ENCODE measurements at places on chromosomes 4 and X.

DNA sequence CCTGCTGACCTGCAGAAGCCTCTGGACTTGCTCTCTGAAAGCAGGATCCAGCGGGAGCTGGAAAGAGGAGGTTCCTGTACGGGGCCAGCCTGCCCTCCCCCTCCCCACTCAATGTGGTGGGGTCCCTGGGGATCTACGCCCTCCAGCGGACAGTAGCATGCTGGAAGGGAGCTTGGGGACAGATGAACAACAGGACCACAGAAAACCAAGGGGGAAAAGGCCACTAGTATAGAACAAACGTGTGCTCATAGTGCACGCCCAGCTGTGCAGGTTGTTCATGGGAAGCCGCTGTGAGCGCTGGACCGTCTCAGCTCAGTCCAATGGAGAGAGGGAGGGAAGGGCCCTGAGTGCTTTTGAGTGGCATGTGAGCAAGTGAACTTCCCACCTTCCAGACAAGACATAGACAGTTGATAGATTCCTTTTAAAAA is 15.8 kb downstream of the HMX1 start:
- H3K36me3 ChIP-seq: no peaks in the 10 kb centered on the region
- H3K27ac ChIP-seq: no peak overlapping the region
- no peak overlapping the region for H3K4me3 ChIP-seq
- peaks cover 5% of the 10 kb centered on the region for H3K4me1 ChIP-seq
- DNase-seq: no peak

- H3K27me3 ChIP-seq: no peaks in the 10 kb centered on the region
- no peaks in the 10 kb centered on the region for H3K36me3 ChIP-seq
- H3K4me1 ChIP-seq: no peaks in the 10 kb centered on the region
- DNase-seq: no peak
Measured at GRCh38 chrX:74814681-74815080, 110.6 kb downstream of the NEXMIF start.

DNA sequence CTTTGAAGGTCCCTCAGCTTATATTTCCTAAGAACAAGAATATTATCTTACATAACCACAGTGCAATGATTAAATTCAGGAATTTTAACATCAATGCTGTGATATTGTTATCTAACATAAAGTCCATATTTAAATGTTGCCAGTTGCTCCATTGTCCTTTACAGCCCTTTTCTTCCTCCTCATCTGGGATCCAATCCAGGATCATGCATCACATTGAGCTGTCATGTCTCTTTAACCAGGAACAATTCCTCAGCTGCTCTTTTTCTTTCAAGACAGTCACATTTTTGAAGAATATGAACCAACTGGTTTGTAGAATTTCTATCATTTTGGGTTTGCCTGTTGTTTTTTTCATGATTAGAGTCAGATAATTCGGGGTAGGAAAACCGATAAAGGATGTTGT is 12.0 kb downstream of the TMSB4X start:
- H3K36me3 ChIP-seq: no peaks in the 10 kb centered on the region
- peaks cover 43% of the 10 kb centered on the region for H3K4me1 ChIP-seq
- DNase-seq: no peak
- H3K4me3 ChIP-seq: no peak overlapping the region
- no peak overlapping the region for H3K27ac ChIP-seq
- no peaks in the 10 kb centered on the region for H3K27me3 ChIP-seq

GRCh38 chr4:87933337-87933736 is 42.2 kb upstream of the SPP1 start:
- no peak overlapping the region for H3K27ac ChIP-seq
- H3K4me3 ChIP-seq: no peak overlapping the region
- no peaks in the 10 kb centered on the region for H3K27me3 ChIP-seq
- no peaks in the 10 kb centered on the region for H3K36me3 ChIP-seq
- no peak for DNase-seq

GRCh38 chr4:48538358-48538757 is 48.3 kb downstream of the ZAR1 start:
- H3K4me3 ChIP-seq: no peak overlapping the region
- no peak overlapping the region for H3K27ac ChIP-seq
- H3K36me3 ChIP-seq: peaks cover 45% of the 10 kb centered on the region
- H3K27me3 ChIP-seq: no peaks in the 10 kb centered on the region

- H3K4me3 ChIP-seq: no peak overlapping the region
- no peaks in the 10 kb centered on the region for H3K4me1 ChIP-seq
- no peaks in the 10 kb centered on the region for H3K27me3 ChIP-seq
Measured at GRCh38 chrX:97682991-97683840, 799.5 kb downstream of the RPA4 start.

DNA sequence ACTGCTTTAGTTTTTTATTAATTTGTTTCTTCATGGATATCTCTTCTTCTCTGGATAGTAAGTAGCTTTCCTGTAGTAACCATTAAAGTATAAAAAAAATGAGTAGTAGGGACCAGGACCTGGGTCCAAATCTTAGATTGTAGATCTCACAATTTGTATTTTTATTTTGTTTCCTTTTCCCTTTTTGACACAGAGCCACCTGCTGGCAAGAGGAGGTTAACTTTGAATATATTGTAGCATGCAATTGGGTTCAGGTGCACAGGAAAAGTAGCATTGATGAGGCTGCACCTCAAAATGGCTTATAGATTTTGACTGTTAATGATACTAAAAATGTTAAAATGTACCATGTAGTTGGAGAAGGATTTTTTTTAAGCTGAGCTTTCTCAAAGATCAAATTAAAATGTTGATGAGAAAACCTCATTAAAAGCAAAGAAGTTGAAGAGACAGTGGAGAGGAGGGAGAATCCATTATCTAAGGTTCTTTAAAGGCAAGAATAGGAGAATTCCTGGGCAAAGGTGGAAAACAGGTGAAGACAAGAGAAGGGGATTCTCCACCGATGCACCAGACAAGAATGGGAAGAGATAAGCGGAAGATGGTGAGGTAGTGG is 48.3 kb upstream of the HPGDS start:
- H3K27me3 ChIP-seq: no peaks in the 10 kb centered on the region
- H3K27ac ChIP-seq: no peak overlapping the region
- no peak for DNase-seq
- H3K36me3 ChIP-seq: no peaks in the 10 kb centered on the region
- no peak overlapping the region for H3K4me3 ChIP-seq

- no peak overlapping the region for H3K27ac ChIP-seq
- DNase-seq: no peak
- no peak overlapping the region for H3K4me3 ChIP-seq
- H3K4me1 ChIP-seq: no peaks in the 10 kb centered on the region
- H3K36me3 ChIP-seq: no peaks in the 10 kb centered on the region
- no peaks in the 10 kb centered on the region for H3K27me3 ChIP-seq
Measured at GRCh38 chr4:84677995-84678394, 95.1 kb downstream of the CDS1 start.

DNA sequence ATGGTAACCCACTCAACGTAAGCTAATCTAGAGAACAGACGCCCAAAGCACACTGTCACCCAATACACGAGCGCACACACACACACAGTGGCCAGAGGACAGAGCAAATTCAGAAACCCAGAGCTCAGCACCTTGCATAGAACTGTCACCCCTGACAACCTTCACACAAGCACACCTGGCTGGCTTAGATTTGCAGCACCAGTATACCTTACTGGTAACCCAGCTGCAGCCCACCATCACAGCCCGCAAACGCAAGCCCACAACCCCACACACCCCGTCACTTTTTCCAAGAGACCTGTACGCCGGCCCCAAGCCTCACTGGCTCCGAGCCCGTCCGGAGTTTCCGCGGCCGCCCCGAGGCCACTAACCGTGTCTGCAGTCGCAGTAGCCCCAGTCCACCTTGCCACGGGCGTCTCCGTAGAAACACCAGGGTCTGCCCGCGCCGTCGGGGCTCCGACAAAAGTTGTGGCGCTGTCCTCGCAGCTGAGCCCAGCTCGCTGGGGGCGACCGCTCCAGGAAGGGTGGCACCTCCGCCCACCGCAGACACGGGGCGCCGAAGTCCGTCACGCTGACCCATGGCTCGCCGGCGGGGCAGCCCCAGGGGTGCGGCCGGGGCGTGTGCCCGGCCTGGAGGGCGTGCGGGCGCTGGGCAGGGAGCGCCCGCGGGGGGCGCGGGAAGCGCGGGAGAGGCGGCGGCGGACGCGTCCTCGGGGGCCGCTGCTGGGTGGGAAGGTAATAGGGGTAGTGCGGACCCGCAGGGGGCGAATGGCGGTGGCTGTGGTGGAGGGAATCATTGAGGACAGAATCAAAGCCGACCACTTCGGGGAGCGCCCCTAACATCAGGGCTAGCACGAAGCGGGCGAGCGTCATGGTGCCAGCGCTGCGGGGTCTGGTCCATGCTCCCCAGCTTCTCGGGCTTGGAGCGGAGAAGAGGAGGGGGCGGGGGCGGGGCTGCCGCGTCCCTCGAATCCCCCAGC is 664 bp downstream of the PRSS12 start:
- no peak overlapping the region for H3K27ac ChIP-seq
- no peak for DNase-seq
- H3K4me1 ChIP-seq: no peaks in the 10 kb centered on the region
- peak overlapping the region; percentile 44 for H3K4me3 ChIP-seq

DNA sequence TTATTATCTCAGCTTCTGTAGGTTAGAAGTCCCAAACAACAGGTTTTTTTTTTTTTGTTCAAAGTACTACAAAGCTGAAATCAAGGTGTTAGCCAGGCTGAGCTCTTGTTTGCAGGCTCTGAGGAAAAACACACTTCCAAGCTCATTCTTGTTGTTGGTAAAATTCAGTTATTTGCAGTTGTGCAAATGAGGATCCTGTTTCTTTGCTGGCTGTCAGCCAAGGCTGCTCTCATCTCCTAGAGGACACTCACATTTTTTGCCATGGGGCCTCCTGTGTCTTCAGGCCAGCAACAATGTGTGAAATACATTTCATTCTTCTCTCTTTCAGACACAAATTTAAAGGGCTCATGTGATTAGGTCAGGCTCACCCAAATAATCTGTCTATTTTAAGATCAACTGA is 60.3 kb upstream of the HSD17B10 start:
- no peaks in the 10 kb centered on the region for H3K36me3 ChIP-seq
- DNase-seq: no peak
- H3K27ac ChIP-seq: no peak overlapping the region
- no peaks in the 10 kb centered on the region for H3K4me1 ChIP-seq
- H3K4me3 ChIP-seq: no peak overlapping the region
- no peaks in the 10 kb centered on the region for H3K27me3 ChIP-seq
